ENCODE measurements at places on chromosomes 3 and 15.
A peak's percentile ranks its signal among the peaks of the same experiment; 100 is the strongest.

- no peak for DNase-seq
Measured at GRCh38 chr15:66072616-66073361, 180.8 kb downstream of the MEGF11 start.

DNA sequence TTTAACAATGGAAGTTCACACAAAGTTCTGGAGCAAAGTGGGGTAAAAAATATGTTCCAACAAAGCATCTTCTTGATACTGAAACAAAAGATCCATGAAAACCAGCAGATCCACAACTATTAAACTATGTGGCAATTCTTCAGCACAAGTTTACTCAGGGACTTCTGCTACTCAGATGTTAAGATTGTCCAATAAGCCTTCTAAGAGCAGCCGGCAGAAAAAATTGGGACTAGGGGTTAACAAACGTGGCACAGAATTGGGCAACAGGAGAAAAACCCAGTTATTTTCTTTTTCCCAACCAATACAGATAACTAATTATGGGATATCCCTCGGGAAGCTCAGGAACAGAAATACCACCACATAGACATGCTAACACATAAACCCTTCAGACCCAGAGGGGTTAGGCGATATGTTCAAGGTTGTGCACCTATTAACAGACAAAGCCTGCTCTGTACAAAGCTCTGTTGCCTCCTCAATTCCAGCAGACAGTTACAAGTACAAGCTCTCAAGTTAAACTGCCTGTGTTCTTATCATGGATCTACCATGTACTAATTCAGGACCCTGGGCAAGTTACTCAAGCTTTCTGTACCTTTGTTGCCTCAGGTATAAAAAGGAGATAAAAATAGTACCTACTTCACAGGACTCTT is 6.8 kb downstream of the SSR3 start:
- no peak for DNase-seq

DNA sequence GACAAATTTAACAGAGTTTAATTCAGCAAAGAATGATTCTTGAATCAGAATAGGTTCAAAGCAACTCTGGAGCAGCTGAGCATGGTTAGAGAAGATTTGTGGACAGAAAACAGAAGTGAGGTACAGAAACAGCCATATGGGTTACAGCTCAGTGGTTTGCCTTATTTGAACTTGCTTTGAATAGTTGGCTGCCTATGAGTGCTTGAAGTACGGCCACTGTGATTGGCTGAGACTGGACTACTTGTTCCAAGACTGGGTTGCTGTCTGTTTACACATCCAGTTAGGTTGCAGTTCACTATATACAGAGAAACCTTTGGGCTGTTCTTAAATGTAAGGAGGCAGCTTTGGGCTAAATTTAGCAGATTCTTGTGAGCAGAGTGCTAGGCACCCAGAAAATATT is 79.4 kb upstream of the CADPS start:
- DNase-seq, result no peak

- peak; percentile 88 for DNase-seq
Measured at GRCh38 chr3:127786353-127787070, 35.8 kb downstream of the MGLL start.

- DNase-seq, result no peak
Measured at GRCh38 chr3:70250492-70250891, 61.9 kb downstream of the MDFIC2 start.

GRCh38 chr3:88003115-88003755 is 55.6 kb downstream of the CGGBP1 start:
- DNase-seq, result no peak

- DNase-seq, result no peak
Measured at GRCh38 chr3:195443391-195443989, 670 bp upstream of the ACAP2 start.

DNA sequence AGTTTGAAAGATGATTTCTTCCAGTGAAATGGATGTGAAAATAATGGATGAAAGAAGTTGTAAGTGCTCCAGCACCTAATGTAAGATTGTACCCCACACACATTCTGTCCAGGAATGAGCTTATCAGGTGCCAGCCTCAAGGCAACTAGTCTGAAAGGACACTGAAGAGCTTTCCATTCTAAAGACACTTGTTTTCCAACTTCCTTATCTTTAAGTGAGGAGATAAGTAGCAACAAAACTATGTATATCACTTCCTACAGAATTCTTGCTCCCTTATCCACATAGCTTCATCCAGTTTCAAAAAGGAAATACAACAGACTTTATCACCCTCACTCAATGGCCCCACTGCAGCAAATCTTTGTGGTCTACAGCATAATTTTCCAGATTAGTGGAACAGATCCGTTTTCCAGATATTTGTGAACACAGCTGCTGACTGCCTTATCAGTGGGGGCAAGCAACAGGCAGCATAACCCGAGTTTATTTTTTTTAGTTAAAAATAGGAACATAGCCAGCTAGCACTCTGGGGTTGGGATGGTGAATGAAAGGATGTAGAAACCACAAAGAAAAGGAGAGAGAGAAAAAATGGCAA is 60.6 kb downstream of the CD200R1L start:
- DNase-seq, result no peak

DNA sequence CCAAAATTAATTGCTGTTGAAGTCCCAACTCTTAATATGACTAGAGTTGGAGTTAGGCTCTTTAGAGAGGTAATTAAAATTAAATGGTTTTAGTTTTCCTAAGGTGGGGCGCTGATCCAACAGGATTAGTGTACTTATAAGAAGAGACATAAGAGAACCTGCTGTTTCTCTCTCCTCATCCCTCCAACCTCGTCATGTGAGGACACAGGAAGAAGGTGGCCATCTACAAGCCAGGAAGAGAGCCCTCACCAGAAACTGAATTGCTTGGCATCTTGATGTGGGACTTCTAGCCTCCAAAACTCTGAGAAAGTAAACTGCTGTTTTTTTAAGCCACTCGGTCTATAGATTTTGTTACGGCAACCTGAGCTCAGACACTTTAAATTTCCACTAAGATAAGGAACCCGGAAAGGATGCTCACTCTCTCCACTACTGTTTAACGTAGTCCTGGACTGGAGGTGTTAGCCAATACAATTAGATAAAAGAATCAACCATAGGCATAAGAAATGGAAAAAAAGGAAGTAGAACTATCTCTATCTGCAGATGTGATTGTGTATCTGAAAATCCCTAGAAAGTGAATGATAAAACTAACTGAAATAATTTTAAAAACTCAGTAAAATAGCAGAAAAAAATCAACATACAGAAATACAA is 26.8 kb downstream of the DCBLD2 start:
- no peak for DNase-seq

- peak; percentile 57 for DNase-seq
Measured at GRCh38 chr15:89206908-89207331, 14.5 kb downstream of the RLBP1 start.

- DNase-seq, result no peak
Measured at GRCh38 chr3:27943106-27943505, 221.0 kb upstream of the EOMES start.

- no peak for DNase-seq
Measured at GRCh38 chr15:82317091-82317489, 32.2 kb downstream of the GOLGA6L10 start.

- peak; percentile 68 for DNase-seq
Measured at GRCh38 chr3:71753701-71754609, at the start of gene GPR27. Gene GPR27 (plus strand): TSS chr3:71753855. CDS start chr3:71754050, 195 bp downstream.

DNA sequence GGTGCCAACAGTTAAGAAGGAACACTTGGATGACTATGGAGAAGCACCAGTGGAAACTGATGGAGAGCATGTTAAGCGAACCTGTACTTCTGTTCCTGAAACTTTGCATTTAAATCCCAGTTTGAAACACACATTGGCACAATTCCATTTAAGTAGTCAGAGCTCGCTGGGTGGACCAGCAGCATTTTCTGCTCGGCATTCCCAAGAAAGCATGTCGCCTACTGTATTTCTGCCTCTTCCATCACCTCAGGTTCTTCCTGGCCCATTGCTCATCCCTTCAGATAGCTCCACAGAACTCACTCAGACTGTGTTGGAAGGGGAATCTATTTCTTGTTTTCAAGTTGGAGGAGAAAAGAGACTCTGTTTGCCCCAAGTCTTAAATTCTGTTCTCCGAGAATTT is 3.0 kb downstream of the SKIL start:
- no peak for DNase-seq

DNA sequence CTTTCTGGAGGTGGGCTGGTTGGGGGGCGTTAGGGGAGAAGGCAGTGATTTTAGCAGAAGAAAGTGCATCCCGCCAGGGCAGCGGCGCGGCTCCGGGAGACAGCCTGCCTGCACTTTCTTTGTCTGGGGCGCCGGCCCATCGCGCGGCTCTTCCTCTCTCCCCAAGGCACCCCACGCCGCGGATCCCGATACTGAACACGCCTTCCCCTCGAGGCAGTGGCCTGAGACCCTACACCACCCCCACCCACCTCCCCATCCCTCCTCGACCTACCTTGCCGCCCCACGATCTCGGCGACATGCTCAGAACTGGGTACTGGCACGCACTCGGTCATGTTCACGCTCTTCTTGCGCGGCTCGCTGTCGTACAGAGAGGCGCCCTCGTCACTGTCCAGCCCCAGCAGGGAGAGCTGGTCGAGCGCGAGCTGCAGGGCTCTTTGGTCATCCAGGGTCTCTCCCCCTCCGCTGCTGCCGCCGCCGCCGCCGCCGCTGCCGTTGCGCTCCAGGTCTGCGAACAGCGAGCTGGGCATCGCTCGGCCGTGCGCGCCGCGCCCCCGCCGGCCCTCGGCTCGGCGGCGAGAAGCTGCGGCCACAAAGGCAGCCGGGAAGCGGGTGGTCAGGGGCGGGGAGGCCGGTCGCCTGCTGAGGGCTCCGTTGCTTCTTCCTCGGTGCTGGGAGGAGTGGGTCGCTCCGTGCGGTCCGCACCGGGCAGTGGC is 483 bp downstream of the MEX3B start:
- DNase-seq, result peak; percentile 25

DNA sequence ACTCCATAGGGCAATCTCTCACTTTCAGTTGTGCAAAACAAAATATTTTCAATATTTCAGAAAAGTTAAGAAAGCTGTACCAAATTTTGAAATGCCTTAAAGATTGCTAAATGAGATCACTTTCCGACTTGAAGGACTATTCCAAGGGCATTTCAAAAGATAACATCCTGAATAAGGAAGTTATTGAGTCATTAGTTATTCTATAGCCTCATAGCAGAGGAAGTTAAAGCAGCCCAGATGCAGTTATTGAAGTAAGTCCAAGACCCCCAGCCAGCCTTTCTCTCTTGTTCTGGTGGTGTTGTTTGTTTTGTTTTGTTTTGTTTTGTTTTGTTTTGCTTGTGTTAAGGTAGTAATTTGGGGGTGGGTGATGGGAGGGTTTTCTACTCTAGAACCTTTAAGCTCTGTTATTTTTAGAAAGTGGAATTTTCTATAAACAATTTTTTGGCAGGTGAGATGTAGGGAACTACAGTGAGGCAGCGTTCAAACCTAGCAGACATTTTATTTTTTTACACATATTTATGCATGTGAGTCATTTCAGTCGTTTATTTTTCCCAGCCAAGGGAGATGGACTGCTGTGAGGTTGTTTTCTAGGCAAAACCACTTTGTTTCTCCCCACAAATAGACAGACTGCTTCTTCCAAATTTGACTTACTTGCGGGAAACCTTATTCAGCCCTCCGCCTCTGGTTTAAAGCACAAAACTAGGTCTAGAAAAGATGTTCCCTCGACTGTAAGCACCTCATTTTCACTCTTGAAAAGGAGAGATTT is 216.3 kb upstream of the ARPP21 start:
- DNase-seq, result no peak

DNA sequence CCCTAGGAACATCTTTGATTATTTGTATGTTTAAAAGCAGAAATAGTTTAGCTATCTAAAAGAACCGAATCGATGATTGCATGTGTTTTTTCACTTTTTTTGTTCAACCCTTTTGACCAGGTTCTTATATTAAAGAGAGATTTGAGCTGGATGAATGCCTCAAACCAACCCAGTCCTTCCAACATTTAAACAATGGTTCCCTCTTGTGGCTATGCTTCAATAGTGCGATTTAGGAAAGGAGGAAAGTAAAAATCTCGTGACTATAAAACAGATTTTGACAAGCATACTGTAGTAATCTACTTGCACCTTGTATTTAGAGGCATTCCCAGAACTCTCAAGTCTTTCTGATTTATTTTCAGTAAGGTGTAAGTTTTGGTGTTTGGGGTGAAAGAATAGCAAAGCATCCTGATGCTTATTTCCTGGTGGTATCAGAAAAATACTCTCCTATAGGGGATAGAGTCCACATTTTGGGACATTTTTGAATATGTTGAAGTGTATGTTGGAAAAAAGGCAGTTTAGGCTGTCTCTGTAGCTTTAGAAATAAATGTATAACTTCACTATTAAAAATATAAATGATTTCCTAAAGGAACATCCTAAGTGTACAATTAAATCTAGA is 159.6 kb upstream of the KCNH8 start:
- no peak for DNase-seq

DNA sequence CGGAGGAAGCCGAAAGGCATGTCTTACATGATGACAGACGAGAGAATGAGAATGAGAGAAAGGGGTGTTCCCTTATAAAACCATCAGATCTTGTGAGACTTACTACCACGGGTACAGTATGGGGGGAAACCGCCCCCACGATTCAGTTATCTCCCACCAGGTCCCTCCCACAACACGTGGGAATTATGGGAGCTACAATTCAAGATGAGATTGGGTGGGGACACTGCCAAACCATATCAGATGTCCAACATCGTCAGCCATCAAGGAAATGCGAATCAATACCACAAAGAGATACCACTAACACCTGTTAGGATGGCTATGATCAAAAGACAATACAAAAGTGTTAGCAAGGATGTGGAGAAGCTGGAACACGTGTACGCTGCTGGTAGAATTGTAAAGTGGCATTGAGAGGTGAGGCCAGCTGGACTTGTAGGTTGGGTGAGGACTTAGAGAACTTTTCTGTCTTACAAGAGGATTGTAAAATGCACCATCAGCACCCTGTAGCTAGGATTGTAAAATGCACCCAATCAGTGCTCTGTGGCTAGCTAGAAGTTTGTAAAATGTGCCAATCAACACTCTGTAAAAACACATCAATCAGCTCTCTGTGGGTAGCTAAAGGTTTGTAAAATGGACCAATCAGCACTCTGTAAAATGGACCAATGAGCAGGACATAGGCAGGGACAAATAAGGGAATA is 37.5 kb downstream of the VGLL4 start:
- no peak for DNase-seq

GRCh38 chr3:46574243-46574646 is 8.1 kb upstream of the LRRC2 start:
- no peak for DNase-seq

DNA sequence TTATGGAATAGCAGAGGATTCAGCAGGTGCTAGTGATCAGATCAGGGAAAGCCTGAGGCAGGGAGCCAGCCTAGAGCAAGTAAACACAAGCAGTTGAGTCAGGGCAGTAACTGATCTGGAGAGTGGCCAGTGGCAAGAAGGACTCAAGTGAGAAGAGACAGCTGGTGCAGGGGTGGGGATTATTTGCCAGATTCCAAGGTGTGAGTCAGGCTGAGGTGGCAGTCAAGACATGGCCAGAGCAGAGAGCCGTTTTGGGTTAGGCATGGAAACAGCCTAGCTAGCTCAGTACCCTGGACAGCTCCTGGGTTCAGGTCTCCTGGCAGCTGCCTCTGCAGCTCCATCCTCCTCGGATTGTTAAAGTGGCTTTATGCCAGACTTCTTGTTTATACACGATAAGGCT is 281.9 kb upstream of the ONECUT1 start:
- peak; percentile 71 for DNase-seq

- DNase-seq, result no peak
Measured at GRCh38 chr3:24686808-24687207, 192.2 kb upstream of the THRB start.
